ENCODE measurements at places on chromosomes 6 and 20. TPM values are rescaled to one million over a fixed set of nuclear protein-coding genes. Genes with fewer than 3 reads are reported as not detected.

The BPIFA1 gene
- not detected for total RNA-seq

The TCP11 gene
- 0.41 TPM for total RNA-seq

The CLDN20 gene
- total RNA-seq, result not detected

The FILIP1 gene
- total RNA-seq, result 21.7 TPM

The SOBP gene
- 2.3 TPM for total RNA-seq

The PTGIS gene
- 0.53 TPM for total RNA-seq

DNA sequence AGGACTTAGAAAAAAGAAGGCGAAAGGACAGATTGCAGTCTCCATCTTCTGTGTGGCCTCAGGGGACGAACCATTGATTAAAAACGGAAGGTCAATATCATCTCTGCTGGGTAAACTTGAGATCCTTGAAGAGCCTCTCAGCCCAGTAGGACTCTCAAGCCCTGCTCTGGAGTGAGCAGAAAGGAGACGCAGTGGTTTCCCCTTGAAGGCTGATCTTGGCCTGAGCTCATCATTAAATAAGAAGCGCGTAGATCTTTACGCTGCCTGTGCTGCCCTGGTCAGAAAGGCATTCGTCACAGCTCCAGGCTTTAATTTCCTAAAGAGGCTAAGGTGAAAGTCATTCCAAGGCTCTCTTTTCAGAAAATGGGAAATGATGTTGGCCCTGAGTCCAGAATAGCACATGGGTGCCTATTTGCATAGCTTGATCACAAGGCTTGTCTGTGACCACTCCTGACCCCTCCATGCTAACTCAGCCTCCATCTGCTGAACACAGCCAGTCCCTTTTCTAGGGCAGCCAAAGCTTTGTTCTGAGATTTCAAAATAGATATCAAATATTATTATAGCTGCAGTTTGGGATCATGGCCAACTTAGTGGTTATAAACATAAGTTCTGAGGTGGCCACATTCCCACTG is 29.3 kb upstream of the XRN2 start:
- DNase-seq, result no peak

DNA sequence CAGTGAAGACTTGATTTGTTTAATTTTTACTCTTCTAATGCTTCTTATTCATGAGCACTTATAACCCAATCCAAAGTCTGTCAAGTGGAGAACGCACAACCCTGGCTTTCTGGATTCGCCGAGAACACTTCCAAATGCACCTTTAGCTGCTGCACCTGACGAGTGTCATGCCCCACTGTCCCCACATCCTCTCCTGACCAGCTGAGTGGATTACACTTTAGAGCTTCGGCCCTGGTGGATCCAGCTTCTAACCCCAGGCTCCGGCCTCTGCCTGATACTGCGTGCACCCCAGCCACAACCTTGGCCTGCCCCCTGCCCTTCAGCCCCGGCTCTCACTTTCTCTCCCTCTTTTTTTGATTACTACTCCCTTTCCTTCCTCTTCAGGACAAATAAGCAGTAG is 258.8 kb downstream of the TMEM242 start:
- no peak for DNase-seq

DNA sequence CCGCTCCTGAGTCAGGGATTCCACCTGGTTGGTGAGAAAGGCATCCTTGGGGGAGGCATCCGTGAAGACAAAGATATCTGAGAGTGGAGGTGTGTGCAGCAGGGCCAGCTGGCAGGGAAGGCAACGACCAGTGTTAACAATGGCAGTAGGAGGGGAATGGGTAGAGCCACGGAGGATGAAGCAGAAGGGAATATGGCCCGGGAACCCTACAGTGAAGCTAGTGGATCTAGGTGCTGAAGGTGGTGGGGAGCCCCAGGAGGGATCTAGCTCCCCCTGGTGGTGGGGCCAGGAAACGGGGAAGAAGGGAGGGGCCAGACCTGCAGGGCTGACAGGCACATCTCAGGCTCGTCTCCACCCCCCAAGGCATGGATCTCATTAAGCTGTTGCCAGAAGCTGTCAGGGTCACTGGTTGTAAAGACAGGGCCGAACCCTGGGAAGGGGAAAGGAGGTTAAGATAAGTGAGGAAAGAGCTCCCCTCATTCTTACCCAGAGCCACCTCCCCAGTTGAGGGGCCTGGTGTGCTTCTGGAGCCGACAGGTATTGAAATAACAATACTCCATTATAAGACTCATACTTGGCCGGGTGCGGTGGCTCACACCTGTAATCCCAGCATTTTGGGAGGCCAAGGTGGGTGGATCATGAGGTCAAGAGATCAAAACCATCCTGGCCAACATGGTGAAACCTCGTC is 7.3 kb downstream of the VWA7 start:
- DNase-seq, result no peak

DNA sequence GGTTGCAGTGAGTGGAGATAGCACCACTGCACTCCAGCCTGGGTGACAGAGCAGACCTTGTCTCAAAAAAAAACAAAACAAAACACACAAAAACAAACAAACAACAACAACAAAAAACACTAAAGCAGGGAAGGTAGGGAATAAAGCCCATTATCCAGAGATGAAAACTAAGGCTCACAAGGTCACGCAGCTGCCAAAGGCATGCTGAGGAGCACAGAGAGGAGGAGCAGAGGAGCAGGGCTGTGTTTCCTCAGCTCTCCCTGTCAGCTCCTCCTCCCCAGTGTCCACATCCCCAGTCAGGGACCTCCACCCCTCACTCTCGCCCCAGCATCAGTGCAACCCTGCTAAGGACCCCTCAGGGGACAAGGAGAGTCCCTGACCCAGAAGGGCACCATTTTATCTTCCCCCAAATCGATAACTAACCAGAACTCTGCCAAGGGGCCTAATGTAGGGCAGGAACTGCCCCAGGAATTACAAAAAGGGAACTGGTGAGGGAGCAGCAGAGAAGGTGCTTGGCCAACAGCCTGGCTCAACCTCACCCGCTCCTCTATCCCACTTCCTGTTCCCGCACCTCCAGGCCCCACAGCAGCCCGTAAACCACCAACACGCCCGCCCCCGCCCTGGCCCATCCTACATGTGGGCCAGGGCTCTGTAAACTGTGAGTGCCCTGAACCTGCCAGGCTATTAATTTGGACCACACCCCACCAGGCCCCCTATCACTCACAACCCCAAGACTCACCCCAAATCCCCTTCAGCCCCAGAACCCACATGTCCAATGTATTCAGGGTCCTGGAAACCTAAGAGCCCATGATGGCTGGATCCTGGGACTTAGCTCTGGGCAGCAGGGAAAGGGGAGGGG is 9.0 kb downstream of the TEAD3 start:
- no peak for DNase-seq

DNA sequence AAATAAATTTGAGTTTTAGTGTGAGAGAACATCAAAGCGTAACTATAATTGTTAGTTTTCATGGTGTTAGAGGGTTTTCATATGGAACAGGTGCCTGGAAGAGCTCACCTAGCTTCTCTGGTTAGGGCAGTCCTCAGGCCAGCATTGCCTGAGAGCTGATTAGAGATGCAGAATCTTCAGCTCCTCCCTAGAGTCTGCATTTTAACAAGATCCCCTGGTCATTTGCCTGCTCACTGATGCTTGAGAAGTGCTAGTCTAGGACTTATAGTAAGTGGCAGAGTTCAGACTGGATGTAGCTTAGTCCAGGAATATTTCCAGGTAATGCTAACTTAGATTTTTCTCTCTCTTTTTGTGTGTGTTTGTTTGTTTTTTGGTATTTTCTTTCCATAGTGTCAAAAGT is 21.7 kb upstream of the SMIM26 start:
- DNase-seq, result no peak

DNA sequence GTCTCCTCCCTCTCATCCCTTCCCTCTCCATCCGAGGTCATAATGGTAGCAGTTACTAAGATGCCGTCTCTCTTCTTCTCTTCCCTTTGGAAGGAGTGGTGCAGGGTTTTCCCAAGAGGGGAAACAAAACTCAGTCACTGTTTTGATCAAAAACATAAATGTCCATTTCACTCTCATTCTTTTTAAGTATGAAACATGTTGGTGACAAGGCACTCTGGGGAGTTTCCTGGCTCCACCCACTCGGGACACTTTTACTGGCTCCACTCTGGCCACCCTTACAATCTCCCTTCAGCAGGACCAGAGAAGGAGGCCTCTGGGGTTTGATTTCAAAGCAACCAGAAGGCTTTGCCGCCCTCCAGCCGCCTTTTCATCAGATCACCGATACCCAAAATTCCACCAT is 57.0 kb downstream of the FGD2 start:
- no peak for DNase-seq

DNA sequence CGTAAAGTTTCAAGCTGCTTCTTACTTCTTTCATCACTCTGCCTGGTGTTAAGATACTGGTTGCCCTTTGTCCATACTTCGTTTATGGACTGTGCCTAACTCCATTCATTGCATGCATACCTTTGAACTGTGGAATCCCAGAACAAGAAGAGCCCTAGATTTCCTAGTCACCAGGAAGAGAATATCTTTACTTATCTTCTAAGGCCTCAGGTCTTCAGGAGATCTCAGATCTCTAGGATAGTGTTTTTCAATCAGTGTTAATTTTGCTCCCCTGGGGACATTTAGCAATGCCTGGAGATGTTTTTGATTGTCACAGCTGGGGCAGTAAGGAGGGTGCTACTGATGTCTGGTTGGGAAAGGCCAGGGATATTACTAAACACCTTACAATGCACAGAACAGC is 35.5 kb upstream of the GJA1 start:
- DNase-seq, result no peak

- no peak for DNase-seq
These were observed 237.2 kb downstream of the TFAP2A start for GRCh38 chr6:10177704-10178103.

DNA sequence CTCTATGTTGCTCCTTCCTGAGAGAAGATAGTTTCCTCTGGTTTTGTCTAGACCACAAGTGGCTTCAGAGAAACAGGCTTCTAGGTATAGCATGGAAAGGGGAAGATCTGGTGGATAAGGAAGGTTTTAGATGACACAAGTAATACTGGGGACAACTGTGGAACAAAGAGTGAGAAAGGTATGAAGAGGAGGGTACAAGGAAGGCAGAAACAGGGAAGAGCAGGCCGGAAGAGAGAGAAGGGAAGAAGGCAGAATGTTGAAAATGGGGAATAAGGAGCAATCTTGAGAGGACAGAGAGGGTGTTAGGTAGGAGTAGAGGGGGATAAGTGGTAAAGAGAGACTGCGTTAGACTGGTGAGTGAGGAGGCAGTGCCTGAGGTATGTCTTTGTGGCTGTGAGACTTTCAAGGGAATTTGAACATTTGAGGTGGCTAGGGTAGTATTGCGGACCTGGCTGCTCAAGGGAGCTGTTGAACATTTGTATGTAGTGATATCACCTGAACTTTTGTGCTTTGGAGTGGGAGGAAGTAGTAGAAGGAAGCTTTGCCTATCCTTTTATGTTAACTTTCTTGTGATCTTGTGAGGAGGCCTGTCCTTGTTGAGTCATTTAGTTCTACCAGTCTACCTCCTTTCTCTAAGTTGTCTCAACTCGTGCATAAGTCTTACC is 69.5 kb downstream of the FOXO3 start:
- no peak for DNase-seq

DNA sequence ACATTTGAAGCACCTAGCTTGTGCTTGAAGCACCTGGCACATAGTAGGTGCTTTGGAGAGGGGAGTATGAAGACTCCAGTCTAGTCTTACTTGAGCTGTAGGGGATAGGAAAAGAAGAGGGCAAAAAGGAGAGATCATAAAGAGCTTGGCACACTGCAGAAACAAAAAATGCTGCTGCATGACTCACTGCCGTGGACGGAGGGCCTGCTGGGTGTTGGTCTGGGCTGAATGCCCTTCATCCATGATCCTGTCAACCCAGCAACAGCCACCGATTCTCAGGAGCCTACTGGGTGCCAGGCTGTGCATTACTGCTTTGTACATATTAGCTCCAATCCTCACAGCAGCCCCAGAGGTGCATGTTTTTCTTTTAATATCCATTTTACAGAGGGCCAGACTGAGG is 6.0 kb downstream of the PDYN start:
- no peak for DNase-seq

DNA sequence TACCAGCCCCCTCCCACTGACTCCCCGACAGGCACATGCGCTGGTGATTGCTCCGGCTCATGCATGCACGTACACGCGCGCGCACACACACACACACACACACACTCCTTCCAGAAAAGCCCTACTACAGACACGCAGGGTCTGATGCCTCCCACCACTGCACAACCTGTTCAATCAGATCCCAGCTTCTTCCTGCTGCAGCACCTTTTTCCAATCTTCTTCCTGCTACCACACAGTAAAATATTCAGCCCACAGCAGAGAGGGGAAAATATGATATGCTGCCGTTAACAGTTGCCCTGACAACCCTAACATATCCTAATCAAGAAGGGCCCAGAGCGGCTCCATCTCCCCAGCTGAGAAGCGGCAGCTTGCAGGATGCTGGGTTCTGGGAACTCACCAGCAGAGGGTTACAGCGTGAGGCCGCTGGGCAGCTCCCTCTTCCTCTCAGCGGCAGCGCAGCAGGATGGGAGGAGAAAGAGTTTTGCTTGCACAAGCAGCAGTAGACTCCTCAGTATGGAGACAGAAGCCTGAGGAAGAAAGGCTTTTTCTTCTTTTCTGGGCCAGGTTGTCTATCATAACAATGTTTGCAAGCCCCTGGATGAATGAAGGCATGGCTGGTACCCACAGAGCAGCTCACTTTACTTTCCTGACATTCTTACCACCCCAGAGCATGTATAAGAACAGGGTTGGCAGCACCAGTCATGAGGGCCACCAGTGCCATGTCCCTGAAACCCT is 23.9 kb downstream of the MAP7 start:
- no peak for DNase-seq

- DNase-seq, result no peak
These were observed 769.2 kb upstream of the DEFB115 start for GRCh38 chr20:30487947-30488926.

- no peak for DNase-seq
These were observed 2.9 kb downstream of the ATXN1 start for GRCh38 chr6:16758163-16758975.

- no peak for DNase-seq
These were observed 25.1 kb downstream of the PSMG4 start for GRCh38 chr6:3283641-3284435.

GRCh38 chr20:11467436-11467835 is 450.3 kb upstream of the BTBD3 start:
- no peak for DNase-seq

- no peak for DNase-seq
These were observed 11.1 kb upstream of the GTSF1L start for GRCh38 chr20:43737925-43738324.

GRCh38 chr6:163533443-163533842 is 118.9 kb downstream of the QKI start:
- no peak for DNase-seq

DNA sequence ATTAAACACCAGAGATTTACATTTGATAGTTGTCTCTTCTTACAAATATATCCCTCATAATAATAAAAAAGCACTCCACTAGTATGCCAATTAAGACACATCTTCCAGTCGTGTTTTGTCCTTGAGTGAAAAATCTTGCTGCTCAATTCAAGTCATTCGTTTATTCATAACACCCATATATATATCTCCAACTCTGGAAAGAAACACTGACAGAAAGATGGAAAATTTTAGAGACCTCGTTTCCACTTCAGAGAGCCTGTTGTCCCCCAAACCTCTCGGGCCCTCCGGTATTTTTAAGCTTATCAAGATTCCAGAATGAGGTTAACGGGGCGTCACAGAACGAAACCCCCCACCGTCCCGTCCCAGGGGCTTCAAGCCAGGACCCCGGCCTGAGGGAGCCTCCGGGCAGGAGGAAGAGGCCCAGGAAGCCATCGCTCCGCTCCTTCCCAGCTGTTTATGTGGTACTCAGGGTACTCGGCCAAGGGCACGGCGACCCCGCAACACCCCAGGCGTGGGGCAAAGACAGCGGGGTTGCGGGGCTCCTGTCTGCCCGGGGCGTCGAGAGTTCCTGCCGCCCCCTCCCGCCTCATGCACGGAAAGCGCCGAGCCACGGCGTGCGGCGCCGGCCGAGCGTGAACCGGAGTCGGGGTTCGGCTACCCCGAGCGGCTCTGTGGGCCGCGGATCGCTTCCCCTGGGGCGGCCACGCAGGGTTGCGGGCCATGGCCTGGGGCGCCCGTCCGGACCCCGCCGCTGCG is 623 bp upstream of the SNX9 start:
- no peak for DNase-seq

Data from glomerular endothelial cell (primary cell).